ENCODE measurements at places on chromosomes 16 and 17.

GRCh38 chr17:69012895-69013805, 47.6 kb downstream of the ABCA9 start:
- no peak for DNase-seq

GRCh38 chr16:57537194-57537505, 779 bp upstream of the CCDC102A start:
- DNase-seq, result no peak

GRCh38 chr16:57157533-57157932, 28.3 kb downstream of the PSME3IP1 start:
- DNase-seq, result no peak

GRCh38 chr17:69655902-69656301, 241.4 kb downstream of the MAP2K6 start:
- DNase-seq, result no peak

All from hepatocyte (in vitro differentiated cells).